ENCODE measurements at places on chromosomes 12 and 14.

DNA sequence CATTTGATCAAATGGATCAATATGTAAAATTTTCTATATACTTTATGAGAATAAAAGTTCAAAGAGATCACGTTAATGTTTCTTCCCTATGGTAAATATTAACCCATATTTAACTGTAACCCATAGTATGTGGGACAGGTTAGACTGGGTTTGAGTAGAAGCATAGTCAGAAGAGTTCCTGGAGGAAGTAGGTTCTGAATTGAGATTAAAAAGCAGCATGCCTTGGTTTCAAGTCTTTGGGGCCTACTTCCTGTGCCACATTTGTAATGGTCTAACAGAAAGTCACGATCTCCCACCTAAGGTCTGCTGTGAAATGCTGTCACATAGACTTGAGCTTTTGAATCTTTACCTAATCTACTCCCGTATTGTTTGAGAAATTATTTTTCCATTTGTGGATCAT lies 63.8 kb downstream of the FIGNL2 start:
- DNase-seq, result no peak

DNA sequence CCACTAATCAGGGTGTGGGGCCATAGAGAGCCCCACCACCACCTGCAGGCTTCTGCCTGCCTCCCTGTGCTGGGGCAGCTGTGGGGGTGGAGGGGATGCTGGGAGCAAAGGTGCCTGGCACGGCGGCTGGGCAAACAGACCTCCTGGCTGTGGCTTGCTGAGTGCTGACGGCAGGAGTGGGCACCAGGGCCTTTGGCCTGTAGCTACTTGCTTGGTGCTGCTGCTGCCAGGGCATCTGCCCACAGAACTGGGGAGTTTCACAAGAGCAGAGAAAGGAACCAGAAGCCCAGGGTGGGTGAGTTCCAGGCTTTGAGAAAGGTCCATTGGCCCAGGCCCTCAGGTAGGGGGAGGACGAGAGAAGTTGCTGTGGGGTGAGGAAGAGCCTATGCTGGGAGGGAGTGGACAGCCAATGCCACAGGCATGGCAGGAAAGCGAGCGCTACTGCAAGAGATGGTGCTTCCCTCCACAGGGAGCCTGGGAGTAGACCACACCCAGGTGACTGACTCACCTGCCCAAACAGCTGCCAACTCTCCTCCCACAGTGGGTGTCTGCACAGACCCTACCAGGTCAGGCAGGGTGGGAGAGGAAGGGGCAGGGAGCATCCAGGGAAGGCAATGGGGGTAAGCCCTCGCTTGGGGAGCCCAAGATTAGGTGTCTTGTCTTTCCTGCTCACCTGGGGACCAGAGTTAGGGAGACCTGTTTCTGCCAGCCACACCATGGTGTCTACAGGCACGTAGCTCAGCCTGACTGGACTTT lies 39.0 kb upstream of the HDAC7 start:
- no peak for DNase-seq

GRCh38 chr12:114623737-114624136 lies 60.2 kb downstream of the TBX3 start:
- DNase-seq, result no peak

GRCh38 chr14:65792208-65792905 lies 379.8 kb downstream of the FUT8 start:
- no peak for DNase-seq

- DNase-seq, result no peak
Observed at GRCh38 chr12:27463511-27464219, 17.1 kb downstream of the SMCO2 start.

GRCh38 chr12:28232211-28232928 lies 42.1 kb downstream of the CCDC91 start:
- DNase-seq, result no peak

GRCh38 chr14:95275494-95275893 lies 44.2 kb downstream of the CLMN start:
- DNase-seq, result no peak

- no peak for DNase-seq
Observed at GRCh38 chr12:117749431-117749830, 219.4 kb downstream of the KSR2 start.

DNA sequence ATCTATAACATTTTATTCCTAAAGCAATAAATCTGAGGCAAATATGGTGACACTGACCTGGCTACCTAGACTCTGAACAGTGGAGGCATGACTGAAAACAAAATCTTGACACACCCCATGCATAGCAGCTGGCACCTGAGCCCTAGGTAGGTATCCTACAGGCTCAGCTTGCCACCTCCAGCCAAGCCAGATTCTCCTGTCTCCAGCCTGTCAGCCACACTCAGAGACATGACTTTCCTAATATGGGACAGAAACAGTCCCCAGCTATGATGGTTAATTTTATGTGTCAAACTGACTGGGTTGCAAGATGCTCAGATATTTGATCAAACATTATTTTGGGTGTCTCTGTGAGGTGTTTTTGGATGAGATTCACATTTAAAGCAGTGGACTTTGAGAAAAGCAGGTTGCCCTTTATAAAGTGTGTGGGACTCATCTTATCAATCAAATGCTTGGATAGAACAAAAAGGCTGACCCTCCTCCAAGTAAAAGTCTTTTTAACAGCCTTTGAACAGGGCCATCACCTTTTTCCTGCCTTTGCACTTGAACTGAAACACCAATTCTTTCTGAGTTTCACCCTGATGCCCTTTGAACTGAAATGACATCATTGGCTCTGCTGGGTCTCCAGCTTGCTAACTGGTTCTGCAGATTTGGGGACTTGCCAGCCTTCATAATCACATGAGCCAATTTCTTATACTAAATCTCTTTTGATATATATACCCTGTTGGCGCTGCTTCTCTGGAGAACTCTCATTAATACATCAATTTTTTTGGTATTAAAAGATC lies 125.4 kb downstream of the LLPH start:
- no peak for DNase-seq

- no peak for DNase-seq
Observed at GRCh38 chr12:14167005-14167628, 185.7 kb upstream of the GRIN2B start.

DNA sequence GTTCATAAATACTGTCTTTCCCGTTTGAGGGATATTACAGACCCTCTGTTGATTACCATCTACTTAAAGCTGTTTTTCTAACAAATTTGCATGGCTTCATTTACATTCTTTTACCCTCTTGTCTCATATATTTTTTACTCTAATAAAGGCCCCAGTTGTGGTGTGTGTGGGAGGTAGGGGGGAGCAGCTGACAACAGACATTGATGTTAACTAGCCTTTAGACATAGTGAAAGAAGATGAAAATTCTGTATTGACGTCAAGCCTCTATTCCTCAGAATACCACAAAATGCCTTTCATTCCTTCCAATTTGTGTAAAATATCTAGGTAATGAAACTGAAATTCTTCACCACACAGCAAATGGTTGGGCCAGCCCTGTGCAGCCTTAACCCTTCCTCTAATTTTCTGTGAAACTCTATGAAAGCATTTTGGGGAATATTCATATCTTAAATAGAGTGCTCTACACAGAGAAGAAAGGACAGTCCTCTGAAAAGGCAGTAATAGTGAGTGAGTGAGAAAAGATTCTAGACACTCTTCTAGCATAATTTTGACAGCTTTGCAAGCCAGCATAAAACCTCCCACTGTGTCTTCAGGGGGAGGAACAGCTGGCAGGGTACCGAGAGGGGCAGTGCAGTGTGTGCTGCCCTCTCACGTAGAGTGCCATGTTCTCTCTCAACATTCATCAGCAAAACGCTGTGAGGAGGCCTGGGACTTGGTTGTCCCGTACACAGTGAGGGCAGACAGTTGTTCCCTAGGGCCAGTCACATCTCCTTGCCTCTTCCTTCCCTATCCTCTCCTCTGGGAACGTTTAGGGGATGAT lies 20.1 kb upstream of the CERS5 start:
- DNase-seq, result no peak

DNA sequence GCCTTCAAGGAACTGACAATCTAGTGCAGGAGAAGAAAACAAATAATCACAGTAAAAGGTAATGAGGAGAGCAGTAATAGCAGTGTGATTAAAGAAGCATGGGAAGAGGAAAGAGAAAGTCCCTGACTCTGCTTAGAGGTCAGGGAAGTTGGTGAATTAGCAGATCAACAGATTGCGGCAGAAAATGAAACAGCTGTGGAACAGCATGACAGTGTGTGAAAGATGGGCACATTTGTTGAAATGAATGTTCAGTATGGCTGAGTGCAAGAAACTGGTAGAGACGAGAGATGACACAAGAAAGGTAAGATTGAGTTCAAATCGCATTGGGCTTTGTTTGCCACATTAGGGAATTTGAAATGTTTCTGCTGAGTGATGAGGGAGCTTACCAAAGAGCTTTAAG lies 63.7 kb upstream of the RASSF8 start:
- no peak for DNase-seq

DNA sequence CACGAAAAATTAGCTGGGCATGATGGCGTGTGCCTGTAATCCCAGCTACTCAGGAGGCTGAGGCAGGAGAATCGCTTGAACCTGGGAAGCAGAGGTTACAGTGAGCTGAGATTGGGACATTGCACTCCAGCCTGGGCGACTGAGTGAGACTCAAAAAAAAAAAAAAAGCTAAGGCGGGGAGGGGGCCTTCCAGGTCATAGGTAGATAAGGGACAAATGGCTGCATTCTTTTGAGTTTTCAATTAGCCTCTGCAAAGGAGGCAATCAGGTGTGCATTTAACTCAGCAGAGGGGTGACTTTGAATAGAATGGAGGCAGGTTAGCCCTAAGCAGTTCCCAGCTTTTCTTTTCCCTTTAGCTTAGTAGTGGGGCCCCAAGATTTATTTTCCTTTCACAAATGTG lies 743 bp upstream of the AACS start:
- no peak for DNase-seq

- DNase-seq, result no peak
Observed at GRCh38 chr12:68587448-68587873, 23.2 kb upstream of the RAP1B start.

- DNase-seq, result no peak
Observed at GRCh38 chr12:53973236-53974042, 513 bp downstream of the HOXC11 start.

GRCh38 chr12:104568935-104569334 lies 112.2 kb downstream of the CHST11 start:
- no peak for DNase-seq

GRCh38 chr12:53345486-53346188 lies 9.5 kb upstream of the SP7 start:
- DNase-seq, result no peak

GRCh38 chr14:52053044-52053443 lies 15.8 kb downstream of the NID2 start:
- DNase-seq, result no peak

GRCh38 chr12:51773145-51773869 lies 75.2 kb downstream of the FIGNL2 start:
- no peak for DNase-seq

DNA sequence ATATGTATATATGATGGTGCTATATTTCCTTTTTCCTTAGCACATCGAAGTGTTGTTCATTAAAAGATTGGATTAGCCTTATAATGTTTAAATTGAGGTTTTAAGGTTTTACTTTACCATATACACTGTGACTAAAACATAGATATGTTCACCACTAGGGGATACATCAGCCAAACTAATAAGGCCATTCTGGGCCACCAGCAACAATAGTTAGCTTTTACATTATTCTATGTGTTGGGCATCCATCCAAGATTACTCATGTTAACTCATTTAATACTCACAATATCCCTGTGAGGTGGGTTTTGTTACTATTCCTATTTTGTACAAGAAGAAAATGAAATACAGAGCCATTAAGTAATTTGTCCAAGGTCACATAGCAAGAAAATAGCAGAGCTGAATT lies 202.6 kb upstream of the AVPR1A start:
- no peak for DNase-seq

DNA sequence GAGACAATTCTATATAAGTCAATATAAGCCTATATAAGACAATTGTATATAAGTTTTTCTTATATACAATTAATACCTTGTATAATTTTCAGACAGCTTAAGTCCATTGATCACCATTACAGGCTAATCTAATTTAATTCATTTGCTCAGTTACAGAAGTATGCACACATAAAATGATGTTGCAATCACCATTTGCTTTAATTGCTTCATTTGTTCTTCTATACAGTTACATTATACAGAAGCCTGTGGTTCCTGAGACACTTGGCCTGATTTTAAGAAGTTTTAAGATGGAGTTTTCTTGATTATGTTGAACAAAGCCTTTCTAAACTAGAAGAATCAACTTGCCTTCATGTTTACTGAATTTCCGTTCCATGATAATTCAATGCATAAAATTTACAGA lies 314.6 kb upstream of the PDE3A start:
- DNase-seq, result no peak

- DNase-seq, result no peak
Observed at GRCh38 chr12:124704619-124705018, 137.2 kb upstream of the NCOR2 start.

- DNase-seq, result no peak
Observed at GRCh38 chr14:58332561-58332960, 34.2 kb downstream of the ARID4A start.

- DNase-seq, result no peak
Observed at GRCh38 chr12:132162508-132163031, 18.3 kb downstream of the NOC4L start.

- DNase-seq, result no peak
Observed at GRCh38 chr12:5522432-5523335, 90.8 kb downstream of the NTF3 start.

- DNase-seq, result no peak
Observed at GRCh38 chr14:70663707-70664179, 22.0 kb downstream of the TTC9 start.

DNA sequence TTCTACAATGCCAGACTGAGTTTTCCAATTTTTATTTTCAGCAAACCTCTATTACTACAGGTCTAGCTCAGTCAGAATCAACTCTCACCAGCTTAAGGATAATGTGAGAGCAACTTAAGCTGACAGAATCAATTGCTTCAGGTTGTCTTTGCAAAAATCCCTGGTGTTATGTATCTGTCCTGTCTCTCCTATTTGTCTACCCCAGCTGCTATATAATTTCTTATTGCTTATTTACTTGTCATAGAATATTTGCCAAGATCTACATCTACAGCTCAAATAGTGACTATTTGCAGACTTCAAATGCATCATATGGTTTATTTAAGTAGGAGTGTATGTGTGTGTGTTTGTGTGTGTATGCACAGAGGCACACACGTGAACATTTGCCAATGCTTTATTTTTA lies 54.1 kb downstream of the FOXG1 start:
- DNase-seq, result no peak

- DNase-seq, result no peak
Observed at GRCh38 chr12:55746174-55746912, 3.4 kb downstream of the GDF11 start.

- no peak for DNase-seq
Observed at GRCh38 chr14:32713856-32714255, 224.8 kb upstream of the NPAS3 start.

DNA sequence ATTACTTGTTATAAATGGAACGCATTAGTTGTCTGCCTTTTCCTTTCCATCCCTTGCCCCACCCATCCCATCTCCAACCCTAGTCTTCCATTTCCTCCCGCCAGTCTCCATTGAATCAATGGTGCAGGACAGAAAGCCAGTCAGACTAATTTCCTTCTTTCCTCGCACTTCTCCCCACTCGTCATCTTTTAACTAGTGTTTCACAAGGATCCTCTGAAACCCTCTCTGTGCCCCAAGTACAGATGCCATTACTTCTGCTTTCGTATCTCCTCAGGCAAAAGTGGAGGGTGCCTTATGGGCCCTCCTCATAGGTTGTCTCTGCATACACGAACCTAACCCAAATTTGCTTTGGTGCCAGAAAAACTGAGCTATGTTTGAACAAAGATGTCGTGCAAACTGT lies 4.2 kb downstream of the DAZAP2 start:
- DNase-seq, result no peak

- DNase-seq, result no peak
Observed at GRCh38 chr12:109178532-109178931, 62.1 kb downstream of the ACACB start.

GRCh38 chr12:49557187-49557916 lies 10.6 kb downstream of the MCRS1 start:
- DNase-seq, result no peak

Measured in stimulated activated CD8-positive, alpha-beta memory T cell treated with anti-CD3 and anti-CD28 coated beads, Interleukin-15, amount 100 ng/mL, for 4 hours (primary cell).